ENCODE measurements at places on chromosomes 4 and X. TPM values are rescaled to one million over a fixed set of nuclear protein-coding genes. Genes with fewer than 3 reads are reported as not detected.

DNA sequence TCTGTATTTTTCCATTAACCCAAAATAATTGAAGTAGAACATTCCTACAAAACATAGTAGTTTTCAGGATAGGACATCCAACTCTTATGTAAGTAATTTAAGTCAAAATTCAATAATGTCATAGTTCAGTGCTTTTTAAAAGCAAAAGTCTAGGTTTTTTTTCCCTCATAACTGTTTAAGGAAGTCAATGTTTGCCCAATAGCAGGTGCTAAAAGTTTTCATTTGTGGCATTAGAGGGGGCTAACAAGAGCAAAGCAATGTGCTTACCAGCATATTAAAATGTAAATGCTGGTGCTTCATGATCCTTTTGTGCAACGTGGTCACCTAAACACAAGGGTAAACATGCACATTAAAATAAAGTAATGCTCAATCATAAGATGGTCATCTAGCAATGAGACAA, 155.2 kb upstream of the PPP1R2C start:
- no peak overlapping the region for H3K4me3 ChIP-seq
- H3K4me1 ChIP-seq = no peaks in the 10 kb centered on the region
- H3K27me3 ChIP-seq = no peaks in the 10 kb centered on the region
- H3K27ac ChIP-seq = no peak overlapping the region
- no peaks in the 10 kb centered on the region for H3K36me3 ChIP-seq

DNA sequence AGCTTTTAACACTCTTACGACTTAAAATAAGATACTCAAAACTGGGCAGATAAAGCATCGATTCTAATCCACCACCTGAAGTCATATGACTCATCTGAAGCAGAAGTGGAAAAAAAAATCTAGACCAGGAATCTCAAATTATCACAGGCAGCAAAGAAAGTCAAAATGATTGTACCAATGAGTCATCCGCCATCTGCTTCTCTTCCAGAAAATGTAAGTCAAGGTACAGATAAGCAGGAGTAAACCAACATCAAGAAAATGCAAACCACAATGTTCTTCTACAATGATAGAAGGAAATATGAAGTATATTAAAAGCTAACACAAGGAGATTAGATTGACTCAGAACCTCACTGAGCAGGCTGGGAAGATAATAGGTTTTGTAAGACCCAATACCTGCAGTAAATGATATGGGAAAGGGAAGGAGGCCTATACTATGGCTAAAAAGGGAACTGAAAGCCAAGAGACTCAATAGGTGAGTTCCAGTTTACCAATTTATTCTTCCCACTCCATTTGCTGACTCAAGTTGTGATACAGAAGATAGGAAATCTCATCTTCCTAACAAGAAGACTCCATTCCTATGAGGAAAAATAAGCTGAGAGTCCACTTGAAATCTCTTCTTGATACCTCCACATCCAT, 88.4 kb upstream of the TET2 start:
- no peaks in the 10 kb centered on the region for H3K36me3 ChIP-seq
- H3K27ac ChIP-seq = no peak overlapping the region
- H3K4me3 ChIP-seq = no peak overlapping the region
- peaks cover 9% of the 10 kb centered on the region for H3K4me1 ChIP-seq
- H3K27me3 ChIP-seq = no peaks in the 10 kb centered on the region

DNA sequence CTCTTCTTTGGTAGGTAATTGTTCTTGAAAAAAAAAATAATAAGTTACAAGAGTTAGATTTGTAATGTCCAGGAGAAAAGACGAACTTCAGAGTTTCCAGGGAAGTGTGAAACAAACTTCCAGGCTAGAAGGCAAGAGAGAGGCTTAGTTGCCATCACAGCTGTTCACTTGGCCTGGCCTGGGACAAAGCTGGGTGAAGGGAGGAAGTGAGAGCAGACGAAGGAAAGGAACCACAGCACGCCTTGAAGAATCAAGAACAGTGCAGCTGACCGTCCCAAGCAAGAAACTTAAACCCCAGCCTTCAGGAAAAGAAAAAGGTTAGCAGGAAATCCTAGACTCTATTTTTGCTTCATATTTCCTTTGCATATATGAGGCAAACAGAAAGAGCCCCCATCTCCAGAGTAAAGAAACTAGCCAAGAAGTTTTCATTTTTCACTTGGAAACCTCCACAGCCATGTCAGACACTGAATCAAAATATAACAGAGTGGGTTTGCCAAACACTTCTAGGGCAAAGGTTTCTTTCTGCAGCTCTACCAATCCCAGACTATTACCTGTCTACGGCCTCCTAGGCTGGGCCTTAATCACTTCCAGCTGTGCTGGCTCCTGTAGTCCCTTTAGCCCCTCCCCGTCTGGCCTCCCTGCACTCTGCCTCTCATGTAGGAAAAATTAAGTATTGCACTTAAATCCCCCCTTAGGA, 209.6 kb downstream of the SPATA18 start:
- no peak overlapping the region for H3K27ac ChIP-seq
- no peaks in the 10 kb centered on the region for H3K27me3 ChIP-seq
- H3K4me1 ChIP-seq = no peaks in the 10 kb centered on the region
- H3K4me3 ChIP-seq = no peak overlapping the region
- H3K36me3 ChIP-seq = no peaks in the 10 kb centered on the region

GRCh38 chrX:40078489-40079227, 19.1 kb downstream of the BCOR start:
- H3K27ac ChIP-seq = peak overlapping the region; percentile 55
- H3K4me3 ChIP-seq = no peak overlapping the region
- no peaks in the 10 kb centered on the region for H3K36me3 ChIP-seq
- peaks cover 15% of the 10 kb centered on the region for H3K27me3 ChIP-seq

GRCh38 chrX:67100031-67100884, 443.6 kb upstream of the AR start:
- no peaks in the 10 kb centered on the region for H3K36me3 ChIP-seq
- H3K4me1 ChIP-seq = no peaks in the 10 kb centered on the region
- DNase-seq = no peak

DNA sequence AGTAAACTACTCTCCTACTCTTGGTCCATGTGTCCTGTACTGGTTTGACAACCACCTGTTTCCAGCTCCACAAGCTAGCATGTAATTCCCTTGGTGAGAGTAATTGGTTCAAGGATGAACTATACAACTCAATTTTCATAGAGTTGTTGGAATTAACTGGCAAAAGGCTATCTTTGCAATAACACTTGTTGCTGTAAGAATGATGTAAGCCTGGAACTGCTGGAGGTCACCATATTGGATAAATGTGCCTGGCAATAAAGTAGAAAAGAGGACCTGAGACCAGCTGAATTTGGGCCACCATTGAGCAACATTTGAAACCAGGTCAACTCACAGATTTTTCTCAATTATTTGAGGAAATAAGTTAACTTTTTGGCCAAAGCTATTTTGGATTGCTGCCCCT, 175.5 kb downstream of the CAMK2D start:
- no peaks in the 10 kb centered on the region for H3K36me3 ChIP-seq
- no peaks in the 10 kb centered on the region for H3K27me3 ChIP-seq
- no peak for DNase-seq
- H3K4me1 ChIP-seq = peaks cover 11% of the 10 kb centered on the region
- H3K27ac ChIP-seq = no peak overlapping the region
- no peak overlapping the region for H3K4me3 ChIP-seq

DNA sequence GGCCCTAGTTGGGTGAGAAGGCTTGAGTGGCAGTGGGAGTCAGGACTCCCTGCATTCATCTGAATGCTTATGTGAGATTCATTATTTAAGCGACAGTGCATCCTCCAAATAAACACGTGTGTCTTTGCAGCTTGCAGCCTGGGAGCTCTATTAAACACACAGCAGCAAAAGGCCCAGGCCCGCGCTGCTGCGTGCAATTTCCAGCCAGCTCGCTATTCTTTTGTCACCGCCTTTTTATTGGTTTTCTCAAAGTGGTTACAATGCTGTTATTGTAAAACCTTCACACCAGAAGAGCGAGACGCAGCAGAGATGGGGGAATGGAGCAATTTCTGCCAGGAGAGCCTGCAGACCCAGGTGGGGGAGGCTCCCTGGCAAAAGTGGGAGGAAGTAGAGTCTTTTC, 252.5 kb downstream of the BCOR start:
- no peaks in the 10 kb centered on the region for H3K27me3 ChIP-seq
- H3K27ac ChIP-seq = no peak overlapping the region
- H3K36me3 ChIP-seq = no peaks in the 10 kb centered on the region
- DNase-seq = no peak
- no peak overlapping the region for H3K4me3 ChIP-seq

GRCh38 chr4:126958482-126958881, 674.3 kb upstream of the INTU start:
- no peak overlapping the region for H3K4me3 ChIP-seq
- H3K27ac ChIP-seq = no peak overlapping the region
- no peak for DNase-seq
- no peaks in the 10 kb centered on the region for H3K27me3 ChIP-seq

- H3K4me3 ChIP-seq = no peak overlapping the region
- no peak overlapping the region for H3K27ac ChIP-seq
- peaks cover 30% of the 10 kb centered on the region for H3K4me1 ChIP-seq
- DNase-seq = no peak
Observed at GRCh38 chrX:69311936-69312670, 146.8 kb upstream of the PJA1 start.

DNA sequence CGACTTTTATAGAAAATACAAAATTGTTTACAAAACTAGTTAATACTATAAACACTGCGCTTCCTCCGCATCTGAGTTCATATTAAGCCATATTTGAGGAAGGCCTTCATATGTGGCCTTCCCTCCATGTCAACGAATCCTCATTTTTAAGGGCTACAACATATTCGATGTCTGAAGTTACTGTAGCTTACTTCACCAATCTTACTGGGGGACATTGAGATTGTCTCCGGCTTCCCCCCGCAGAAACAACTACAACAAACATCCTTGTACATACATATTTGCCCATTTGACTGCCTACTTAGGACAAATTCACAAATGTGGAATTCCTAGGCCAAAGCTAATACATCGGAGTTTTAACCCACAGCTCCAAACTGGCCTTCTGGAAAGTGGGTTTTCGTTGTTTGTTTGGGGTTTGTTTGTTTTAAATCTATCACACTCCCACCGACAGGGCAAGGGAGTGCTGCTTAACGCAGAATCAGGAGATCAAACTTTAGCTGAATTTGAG, 581 bp upstream of the FAM114A1 start:
- no peaks in the 10 kb centered on the region for H3K36me3 ChIP-seq
- H3K4me3 ChIP-seq = peak overlapping the region; percentile 65
- H3K27me3 ChIP-seq = peaks cover 30% of the 10 kb centered on the region

DNA sequence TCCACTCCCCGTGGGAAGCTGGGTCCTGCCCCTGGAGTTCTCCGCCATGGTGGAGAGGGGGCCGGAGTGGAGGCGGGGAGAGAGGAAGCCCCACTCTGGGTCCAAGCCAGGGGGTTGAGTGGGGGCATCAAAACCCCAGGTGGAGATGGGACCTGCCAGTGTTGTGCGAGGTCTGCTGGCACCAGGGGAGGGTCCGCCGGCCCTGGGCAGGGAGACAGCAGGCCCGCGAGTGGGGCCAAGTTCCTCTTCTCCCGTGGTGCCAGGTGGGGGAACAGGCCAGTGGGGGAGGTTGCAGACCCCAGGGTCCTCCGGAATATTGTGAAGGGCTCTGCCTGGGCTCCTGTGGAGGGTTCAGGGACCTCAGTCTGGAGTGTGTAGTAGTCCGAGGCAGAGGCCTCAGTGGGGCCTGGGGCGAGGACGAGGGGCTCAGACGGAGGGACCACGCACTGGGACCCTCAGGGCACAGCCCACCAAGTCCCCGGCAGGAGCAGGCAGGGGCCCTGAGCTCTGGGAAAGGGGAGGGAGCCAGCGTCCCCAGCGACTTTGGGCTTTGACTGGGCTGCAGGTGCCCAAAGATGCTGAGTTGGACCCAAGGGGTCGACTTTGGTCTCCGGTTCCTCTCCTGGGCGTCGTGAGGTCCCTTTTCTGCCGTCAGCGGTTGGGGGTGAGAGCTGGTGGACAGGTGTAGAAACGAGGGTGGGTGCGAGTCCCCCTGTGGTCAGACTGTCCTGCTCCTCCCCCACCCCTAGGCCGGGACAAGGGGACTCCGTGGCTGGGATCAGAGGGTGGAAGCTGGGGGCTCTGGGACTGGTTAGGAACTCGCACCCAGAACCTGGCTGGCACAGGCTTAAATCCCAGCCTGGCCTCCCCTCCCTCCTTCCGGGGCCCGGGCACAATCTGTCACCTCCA, 43.8 kb upstream of the NKX1-1 start:
- DNase-seq = no peak
- H3K27ac ChIP-seq = no peak overlapping the region
- no peaks in the 10 kb centered on the region for H3K4me1 ChIP-seq
- H3K27me3 ChIP-seq = no peaks in the 10 kb centered on the region
- no peaks in the 10 kb centered on the region for H3K36me3 ChIP-seq

DNA sequence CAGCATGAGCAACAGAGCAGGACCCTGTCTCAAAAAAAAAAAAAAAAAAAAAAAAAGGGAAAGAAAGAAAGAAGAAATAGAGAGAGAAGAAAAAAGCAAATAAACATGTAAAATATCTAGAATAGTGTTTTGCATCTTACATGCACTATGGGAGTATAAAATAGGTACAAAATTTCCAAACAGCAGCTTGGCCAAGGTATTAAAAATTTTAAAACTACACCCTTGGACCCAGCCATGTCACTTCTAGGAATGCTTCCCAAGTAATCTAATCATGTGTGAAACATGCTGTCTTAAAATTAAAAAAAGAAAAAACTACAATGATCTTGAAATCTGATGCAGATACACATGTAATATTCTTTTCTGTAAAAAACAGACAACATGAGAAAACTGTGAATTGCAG, 21.6 kb downstream of the IRF2 start:
- DNase-seq = no peak
- no peak overlapping the region for H3K4me3 ChIP-seq
- H3K27ac ChIP-seq = no peak overlapping the region
- no peaks in the 10 kb centered on the region for H3K27me3 ChIP-seq

DNA sequence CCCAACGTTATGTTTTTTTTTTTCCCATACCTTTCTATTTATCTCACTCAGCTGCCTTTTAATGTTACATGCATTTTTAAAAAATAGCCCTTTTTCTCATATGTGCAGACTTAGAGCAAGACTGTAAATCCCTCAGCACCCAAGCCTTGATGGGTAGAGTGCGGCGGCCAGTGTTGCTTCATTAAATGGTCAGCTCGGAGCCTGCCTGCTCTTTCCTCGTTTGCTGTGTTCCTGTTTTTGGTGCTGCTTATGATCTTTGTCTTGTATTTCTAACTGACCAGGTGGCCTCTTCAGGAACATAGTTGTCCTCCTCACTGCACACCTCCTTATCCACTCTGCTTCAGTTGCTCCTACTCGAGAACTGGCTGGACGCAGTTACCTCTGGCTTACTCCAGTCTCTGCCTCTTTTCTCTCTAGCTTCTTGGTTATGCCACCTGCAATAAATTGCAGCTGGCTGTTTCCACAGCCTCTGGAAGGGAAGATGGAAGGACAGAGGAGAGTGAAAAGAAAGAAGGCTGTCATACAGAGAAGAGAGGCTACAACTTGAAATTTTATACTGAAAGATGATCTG, 10.7 kb downstream of the RBPJ start:
- H3K27ac ChIP-seq = no peak overlapping the region
- H3K4me3 ChIP-seq = no peak overlapping the region
- no peak for DNase-seq
- H3K4me1 ChIP-seq = peaks cover 26% of the 10 kb centered on the region
- no peaks in the 10 kb centered on the region for H3K36me3 ChIP-seq

Gene INPP4B
- 1.3 TPM for total RNA-seq

Gene C4orf51
- not detected for total RNA-seq

Gene NRK
- not detected for total RNA-seq

Gene CAPN6
- 232 TPM for total RNA-seq

Gene BANK1
- 0.19 TPM for total RNA-seq

Gene AMMECR1
- 20.3 TPM for total RNA-seq

Gene SLC10A3
- 3.5 TPM for total RNA-seq

Gene SLC4A4
- total RNA-seq = not detected

Gene UGT2B15
- total RNA-seq = not detected

Data from neural progenitor cell (in vitro differentiated cells).